ENCODE measurements at places on chromosomes 2 and 18. TPM values are rescaled to one million over a fixed set of nuclear protein-coding genes. Genes with fewer than 3 reads are reported as not detected.

GRCh38 chr2:112185131-112185530 is 46.9 kb downstream of the FBLN7 start:
- DNase-seq, result no peak

The AMER3 gene
- not detected for total RNA-seq

The NCKAP1 gene
- total RNA-seq, result 128 TPM

- DNase-seq, result no peak
These were observed 1677.0 kb upstream of the LRRTM1 start for GRCh38 chr2:81981585-81981984.

DNA sequence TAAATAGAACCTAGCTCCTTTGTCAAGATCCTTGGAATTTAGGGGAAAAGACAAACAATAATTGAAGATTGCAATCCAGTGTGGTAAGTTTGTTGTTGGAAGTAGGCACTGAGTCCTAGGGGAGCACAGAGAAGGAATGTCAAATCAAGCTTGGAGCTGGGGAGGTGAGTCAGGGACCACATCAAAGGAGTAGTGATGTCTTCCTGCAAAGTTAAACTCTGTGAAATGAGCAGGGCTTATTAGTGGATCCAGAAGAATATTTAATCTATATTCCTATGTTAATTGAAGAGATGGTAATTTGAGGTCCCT is 41.7 kb upstream of the NABP1 start:
- no peak for DNase-seq

- DNase-seq, result peak; percentile 33
These were observed 29.6 kb upstream of the ALPP start for GRCh38 chr2:232348936-232349335.

DNA sequence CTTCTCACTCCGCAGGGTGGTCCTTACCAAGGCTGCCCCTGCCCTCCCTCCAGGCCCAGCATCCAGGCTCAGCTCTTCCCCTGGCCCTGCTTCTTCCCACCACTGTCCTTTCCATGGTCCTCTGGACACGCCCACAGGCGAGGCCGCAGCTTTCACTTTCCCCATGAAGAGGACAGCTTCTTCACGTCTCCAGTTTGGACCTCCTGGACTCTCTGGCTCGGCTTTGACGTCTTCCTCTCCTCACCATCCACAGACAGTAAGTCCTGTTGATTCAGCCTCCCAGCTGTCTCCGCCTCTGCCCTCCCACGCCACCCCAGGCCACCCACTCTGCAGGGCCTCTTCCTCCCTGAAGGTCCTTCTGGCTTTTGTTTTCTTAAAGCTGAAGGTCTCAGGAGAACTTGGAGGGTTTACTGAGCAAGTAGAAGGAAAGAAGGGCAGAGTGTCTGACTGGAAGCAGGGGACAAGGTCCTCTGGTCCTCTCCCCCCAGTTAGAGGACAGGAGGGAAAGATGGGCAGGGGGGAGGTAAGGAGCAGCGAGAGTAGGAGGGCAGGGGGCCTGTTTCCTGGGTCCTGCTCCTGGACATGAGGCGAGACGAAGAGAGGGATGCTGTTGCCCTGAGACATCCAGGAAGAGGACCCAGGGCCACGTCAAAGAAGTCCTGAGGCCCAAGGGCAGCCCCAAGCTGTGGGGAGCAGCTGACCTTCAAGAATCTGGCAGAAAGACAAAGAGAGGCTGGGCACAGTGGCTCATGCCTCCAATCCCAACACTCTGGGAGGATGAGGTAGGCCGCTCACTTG is 24.7 kb upstream of the NMUR1 start:
- DNase-seq, result peak; percentile 86

The CDH19 gene
- 18.4 TPM for total RNA-seq

- no peak for DNase-seq
These were observed 205.8 kb upstream of the NCKAP5 start for GRCh38 chr2:133773854-133774653.

- DNase-seq, result no peak
These were observed 134.1 kb downstream of the CNTNAP5 start for GRCh38 chr2:124159166-124159565.

The RNU2-63P gene
- total RNA-seq, result not detected

DNA sequence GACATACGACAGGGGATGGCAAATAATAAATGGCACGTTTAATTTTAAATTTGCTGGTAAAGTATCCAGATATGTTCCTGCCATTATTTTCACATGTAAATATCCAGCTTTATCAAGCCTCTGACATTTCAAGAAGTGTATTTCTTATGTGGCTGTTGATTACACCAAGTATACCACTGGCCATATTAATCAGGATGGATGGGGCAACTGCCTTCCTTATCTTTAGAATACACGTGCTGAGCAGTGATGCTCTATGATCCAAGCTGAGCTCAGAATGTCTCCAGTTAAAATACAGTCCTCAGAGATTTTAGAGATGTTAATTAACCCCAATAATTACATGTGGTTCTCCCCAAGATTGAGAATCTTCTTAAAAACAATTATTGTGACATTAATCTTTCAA is 38.3 kb upstream of the RAPGEF4 start:
- no peak for DNase-seq

Measured in Right ventricle myocardium superior (tissue), 1 donor.